AG10803 (cell line): ENCODE measurements at places on chromosomes 12 and 14.

- DNase-seq: peak; percentile 44
These were observed 3.1 kb downstream of the SINHCAF start for GRCh38 chr12:31322801-31323207.

DNA sequence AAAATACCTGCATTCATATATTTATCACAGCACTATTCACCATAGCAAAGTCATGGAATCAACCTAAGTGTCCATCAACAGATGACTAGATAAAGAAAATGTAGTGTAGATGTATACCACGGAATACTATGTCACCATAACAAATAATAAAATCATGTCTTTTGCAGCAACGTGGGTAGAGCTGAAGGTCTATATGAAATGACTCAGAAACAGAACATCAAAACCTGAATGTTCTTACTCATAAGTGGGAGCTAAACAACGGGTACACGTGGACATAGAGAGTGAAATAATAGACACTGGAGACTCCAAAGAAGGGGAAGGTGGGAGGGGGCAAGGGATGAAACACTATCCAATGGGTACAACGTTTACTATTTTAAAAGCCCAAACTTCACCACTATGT is 37.9 kb downstream of the SLC38A1 start:
- DNase-seq: no peak

DNA sequence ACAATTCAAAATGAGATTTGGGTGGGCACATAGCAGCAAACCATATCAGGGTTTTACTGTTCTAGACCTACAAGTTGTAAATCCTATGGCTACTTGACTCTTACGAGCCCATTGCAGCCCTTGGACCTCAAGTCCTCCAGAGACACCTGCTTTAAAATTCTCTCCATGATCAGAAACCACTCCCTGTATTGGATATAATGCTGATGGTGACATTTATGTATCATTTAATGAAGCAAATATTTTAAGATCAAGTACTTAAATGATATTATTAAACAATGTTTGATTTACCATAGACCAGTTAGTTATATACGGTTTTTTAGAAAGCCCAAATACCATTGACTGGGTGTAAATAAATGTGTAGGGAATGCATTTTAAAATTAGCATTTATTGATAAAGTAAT is 24.2 kb downstream of the AMDHD1 start:
- DNase-seq: no peak

- no peak for DNase-seq
These were observed 13.9 kb downstream of the FBXO34 start for GRCh38 chr14:55285048-55285652.

DNA sequence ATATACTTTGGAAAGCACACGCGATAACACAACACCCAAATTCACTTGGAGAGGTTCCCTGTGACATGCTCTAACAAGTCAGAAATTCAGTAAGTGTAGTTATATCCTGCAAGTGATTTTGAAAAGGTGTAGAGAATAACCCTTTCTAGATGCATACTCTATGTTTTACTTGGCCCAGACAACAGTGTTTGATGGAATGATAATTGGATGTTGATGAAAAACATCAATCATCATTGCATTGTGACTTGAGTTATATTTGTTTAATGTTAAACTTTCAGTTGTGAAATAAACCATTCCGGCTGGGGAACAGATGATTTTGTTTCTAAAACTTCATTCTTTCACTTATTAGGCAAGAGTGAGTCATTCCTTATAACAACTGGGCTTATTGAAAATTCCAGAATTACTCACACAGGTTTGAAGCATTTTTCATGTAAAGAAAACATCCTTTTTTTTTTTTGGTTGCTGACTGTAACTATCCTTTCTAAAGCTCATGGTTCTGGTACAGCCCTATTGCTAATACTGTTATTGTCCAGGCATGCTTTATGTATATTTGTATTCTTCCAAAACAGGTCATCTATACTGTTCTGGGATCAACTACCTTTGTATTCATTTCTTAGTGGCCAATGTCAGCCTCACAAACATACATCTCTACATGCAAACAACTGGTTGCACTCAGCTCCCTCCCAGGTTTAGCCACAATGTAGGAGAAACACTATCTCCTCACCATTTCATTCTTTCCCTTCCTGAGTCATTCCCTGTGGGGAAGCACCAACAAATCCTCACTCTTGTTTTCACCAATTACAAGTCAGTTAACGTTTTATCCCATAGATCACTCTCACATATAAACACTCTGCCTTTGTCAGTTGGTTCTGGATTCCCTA is 121.2 kb upstream of the LRIG3 start:
- peak; percentile 94 for DNase-seq

DNA sequence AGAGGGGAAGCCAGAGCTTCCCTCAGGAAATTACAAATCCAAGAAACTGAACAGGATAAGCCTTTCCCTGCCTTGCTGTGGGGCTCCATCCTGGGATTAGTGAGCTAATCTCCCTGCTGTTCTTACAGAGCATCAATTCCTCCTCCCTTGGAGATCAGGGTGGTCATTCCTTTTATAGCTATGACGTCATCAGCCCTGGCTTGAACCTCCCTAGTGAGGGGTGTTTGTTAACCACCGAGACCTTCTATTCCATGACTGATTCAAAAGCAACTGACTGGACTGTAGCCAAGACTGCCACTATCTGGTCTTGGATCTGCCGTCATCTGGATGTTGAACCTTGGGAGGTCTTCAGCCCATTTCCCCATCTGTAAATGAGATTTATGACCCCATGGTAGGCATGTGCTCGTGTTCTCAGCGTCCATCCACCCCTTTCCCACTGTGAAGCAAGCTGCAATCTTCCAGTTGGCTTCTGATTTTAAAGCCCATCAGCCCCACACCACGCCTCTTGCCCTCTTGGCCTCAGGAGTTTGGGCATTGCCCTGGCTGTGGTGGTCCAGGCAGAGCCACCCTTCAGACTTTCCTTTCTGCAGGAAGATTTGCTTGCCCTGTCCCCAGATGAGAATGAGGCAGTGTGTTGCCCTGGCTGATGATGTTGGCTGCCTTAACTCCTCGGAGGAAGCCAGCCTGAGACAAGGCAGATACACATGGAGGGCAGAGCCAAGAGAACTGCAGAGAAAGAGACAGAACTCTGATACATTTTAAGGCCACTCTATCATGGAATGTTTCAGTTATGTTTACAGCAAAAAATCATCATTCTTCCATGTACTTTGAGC is 59.6 kb upstream of the ACTN1 start:
- DNase-seq: peak; percentile 78

- no peak for DNase-seq
These were observed 24.0 kb upstream of the RIN3 start for GRCh38 chr14:92489394-92490238.

DNA sequence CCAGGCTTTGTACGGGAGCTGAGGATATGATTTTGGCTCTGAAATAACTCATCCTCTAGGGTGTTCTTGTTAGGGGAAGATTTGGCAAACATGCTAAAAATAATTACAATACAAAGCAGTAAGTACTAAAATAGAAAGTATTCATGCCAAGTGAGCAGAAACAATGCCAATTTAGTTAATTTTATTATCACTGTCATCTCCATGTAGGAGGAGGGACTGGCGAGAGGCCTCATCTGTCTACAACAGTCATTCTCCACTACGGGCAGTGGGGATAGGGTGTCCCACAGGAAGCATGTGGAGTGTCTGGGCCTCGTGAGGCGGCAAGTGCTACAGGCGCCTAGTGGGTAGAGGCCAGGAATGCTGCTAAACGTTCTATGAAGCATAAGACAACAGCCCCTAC is 3.3 kb downstream of the ISM2 start:
- DNase-seq: no peak

GRCh38 chr14:92596331-92596907 is 82.8 kb downstream of the RIN3 start:
- no peak for DNase-seq

DNA sequence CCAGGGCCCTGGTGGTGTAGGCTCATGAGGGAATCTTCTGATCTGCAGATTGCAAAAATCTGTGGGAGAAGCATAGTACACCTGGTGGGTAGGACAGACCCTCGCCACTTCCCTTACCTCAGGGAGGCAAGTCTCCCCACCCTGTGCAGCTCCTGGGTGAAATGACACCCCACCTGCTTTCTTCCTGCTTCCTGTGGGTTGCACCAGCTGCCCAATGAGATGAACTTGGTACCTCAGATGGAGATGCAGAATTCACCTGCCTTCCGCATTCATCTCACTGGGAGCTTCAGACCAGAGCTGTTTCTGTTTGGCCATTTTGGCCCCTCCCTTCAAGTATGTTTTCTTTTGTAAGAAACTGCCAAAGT is 4.7 kb downstream of the CLEC2D start:
- no peak for DNase-seq

- DNase-seq: peak; percentile 48
These were observed 212.6 kb downstream of the SLC16A7 start for GRCh38 chr12:59808317-59808910.

GRCh38 chr12:78878866-78879265 is 14.3 kb downstream of the SYT1 start:
- DNase-seq: no peak

DNA sequence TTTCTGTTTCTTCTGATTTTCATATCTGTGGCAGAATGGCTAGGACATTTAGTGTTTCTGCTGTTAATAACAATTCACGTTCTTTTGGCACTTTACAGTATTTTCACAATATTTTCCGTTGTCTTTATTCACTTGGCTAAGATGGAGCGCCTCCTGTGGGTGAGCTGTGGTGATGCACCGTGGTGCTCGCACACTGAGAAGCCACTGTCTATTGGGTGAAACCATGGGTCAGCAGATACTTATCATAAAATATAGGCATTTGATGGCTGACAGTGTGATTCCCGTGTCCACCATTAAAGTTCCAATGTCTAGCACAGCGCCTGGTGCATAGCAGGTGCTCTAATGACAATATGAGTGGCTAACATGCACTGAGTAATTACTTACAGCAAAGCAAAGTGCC is 141.8 kb downstream of the VRK1 start:
- no peak for DNase-seq

- no peak for DNase-seq
These were observed 4.0 kb downstream of the CD69 start for GRCh38 chr12:9756706-9757105.

DNA sequence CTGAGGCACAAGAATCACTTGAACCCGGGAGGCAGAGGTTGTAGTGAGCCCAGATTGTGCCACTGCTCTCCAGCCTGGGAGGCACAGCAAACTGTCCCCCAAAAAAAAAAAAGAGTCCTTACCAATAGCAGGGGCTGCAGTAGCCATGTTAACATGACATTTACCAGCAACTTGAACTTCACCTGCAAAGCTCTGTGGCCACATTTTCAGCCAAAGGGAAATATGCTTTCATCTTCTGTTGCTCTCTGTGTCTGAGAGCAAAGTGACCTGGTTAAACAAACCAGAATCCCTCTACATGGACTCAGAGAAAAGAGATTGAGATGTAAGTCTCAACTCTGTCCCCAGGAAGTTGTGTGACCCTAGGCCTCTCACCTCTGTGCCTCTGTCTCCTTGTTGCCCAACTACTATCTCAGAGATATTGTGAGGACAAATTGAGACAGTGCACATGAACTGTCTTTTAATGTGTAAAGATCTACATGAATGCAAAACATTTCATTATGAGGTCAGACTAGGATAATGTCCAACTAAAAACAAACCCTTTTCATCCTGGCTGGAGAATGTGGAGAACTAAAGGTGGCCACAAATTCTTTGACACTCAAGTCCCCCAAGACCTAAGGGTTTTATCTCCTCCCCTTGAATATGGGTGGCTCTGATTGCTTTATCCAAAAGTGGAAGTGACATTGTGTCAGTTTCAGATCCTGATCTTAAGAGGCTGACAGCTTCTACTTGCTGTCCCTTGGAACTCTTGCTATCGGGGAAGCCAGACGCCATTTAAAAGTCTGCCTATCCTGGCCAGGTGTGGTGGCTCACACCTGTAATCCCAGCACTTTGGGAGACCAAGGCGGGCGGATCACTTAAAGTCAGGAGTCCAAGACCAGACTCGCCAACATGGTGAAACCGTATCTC is 24.7 kb upstream of the P2RX4 start:
- DNase-seq: no peak

GRCh38 chr14:94062344-94062940 is 18.6 kb downstream of the DDX24 start:
- DNase-seq: peak; percentile 75

- DNase-seq: peak; percentile 12
These were observed 554 bp downstream of the SPPL3 start for GRCh38 chr12:120903412-120904196.

GRCh38 chr12:59459966-59460660 is 135.7 kb upstream of the SLC16A7 start:
- DNase-seq: peak; percentile 42

DNA sequence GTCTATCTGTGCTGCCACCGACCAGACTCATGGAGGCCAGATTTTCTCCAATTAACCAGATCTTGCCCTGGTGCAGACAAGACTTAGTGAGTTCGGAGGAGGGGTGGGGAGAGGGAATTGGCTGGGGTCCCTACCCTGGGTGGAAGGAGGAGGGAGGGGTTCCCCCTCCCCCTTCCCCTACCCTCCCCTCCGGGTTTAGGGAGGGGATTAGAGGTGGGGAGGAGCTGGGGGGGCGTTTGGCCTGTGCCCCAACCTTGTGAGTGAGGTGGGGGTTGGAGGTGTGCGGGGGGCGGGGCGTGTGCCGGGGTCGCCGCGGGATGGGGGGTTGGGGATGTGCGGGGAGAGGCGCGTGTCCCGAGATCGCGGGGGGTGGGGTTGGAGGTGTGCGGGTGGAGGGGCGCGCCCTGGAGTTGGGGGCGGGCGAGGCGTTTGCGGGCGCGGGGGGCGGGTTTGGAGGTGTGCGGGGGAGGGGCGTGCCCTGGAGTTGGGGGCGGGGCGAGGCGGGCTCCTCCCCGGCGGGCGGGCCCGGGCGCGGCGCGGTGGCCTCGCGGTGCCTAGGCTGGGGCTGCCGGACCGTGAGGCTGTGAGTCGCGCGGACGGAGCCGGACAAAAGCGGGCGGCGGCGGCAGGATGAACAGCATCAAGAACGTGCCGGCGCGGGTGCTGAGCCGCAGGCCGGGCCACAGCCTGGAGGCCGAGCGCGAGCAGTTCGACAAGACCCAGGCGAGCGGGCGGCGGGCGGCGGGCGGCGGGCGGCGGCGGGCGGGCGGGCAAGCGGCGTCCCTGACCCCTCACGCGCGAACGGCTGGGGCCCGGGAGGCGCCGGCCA is at the start of gene HIP1R:
Gene HIP1R (plus strand): TSS at position 537 of the 829 bp plus-strand sequence. CDS start 94 bp downstream, at position 631.
- DNase-seq: no peak

DNA sequence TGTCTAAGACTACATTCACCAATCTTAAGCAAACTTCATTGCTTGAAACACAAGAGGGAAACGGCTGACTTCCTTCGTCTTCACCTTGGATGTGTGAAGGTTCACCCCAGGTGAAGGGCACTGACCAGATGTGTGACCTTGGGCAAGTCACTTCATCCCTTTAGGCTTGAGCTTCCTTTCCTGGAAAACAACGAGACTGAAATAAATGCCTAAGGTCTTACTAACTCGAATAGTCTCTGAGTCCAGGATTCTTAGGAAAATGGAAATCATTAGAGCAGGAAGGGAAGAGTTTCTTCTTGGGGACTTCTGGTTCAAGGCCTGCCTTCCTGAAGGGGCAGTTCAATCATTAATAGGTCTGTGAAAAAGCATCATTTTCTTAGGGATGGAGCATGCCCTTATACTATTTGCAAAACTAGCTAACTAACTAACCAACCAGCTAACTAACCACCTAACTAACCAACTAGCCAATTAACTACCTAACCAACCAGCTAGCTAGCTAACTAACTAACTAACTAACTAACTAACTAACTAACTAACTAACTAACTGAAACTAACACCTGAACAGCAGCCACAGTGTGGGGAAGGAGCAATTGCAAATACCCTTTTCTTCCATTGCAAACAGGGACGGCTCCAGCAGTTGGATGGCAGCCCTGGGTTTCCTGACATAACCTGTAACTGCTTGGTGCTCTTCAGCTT is 31.5 kb upstream of the EMP1 start:
- no peak for DNase-seq
